Heart left ventricle (tissue), 16 donors: ENCODE measurements at places on chromosomes 1 and 21. TPM values are rescaled to one million over a fixed set of nuclear protein-coding genes. Genes with fewer than 3 reads are reported as not detected.

- no peaks in the 10 kb centered on the region for H3K36me3 ChIP-seq
- H3K4me3 ChIP-seq = no peak overlapping the region
- H3K4me1 ChIP-seq = peaks cover 15% of the 10 kb centered on the region
- H3K27me3 ChIP-seq = no peaks in the 10 kb centered on the region
- no peak overlapping the region for H3K27ac ChIP-seq
Observed at GRCh38 chr1:185595835-185596667, 138.1 kb upstream of the HMCN1 start.

- no peak within 1 kb of the TSS for H3K27ac ChIP-seq
- peaks cover 12% of the 10 kb centered on the region for H3K4me1 ChIP-seq
- H3K27me3 ChIP-seq = peaks cover 35% of the 10 kb centered on the region
- DNase-seq = no peak
- H3K4me3 ChIP-seq = peak within 1 kb of the TSS; percentile 45
Observed at GRCh38 chr1:240611619-240612480, at the start of gene GREM2. TSS of gene GREM2 (minus strand) at chr1:240612155. CDS start at chr1:240493475, 118,680 bp downstream.

DNA sequence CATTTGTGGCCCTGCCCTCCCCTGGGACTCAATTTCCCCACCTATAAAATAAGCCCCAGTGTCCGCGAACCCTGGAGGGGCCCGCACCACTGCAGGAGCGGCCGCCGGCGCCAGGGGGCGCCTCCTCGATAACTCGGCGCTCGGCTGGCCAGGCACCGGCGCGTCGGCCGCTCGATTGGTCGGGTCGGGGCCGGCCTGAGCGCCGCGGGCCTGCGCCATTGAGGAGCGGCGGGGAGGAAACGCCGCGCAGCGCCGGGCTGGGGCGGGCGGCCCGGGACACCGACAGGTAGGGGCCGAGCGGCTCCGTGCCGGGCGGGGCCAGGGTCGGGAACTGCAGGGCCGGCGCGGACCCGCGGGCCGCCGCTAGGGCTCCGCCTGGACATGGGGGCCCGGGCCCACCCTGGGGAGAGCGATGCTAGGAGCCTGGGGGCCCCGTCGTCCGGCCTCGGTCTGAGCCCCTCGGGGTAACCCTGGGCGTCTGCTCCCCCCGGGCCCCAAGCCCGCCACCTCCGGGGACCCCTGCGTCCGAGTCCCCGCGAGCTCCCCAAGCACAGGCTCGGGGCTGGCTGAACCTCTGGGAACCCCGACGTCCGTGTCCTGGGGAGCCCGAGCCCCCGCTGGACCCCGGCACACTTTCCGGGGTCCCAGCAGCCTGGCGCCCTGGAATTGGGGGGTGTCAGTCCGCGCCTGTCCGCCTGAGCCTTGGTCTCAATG lies at the start of gene VPS13D:
Gene VPS13D, plus strand, starts transcription at position 196 of the 714 bp plus-strand sequence. CDS start 4,237 bp downstream, outside the sequence.
- peak; percentile 94 for DNase-seq
- peak within 1 kb of the TSS; percentile 100 for H3K4me3 ChIP-seq
- H3K27me3 ChIP-seq = no peaks in the 10 kb centered on the region

DNA sequence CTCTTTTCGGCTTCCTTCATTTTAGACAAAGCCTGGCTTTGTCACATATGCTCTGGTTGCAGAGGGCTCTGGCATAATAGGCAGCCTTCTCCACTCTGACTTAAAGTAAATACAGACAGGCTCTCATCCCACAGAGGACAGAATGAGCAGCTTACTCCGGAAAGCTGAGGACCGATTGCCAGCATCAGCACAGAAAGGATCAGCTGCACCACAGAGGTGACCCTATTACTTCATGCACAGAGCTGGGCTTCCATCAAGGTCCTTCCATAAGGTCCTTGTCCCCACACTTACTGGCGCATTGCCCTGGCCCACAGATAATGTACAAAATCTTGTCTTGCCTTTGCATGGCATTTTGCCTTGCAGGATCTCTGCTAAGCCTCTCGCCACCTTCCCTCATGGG lies 67.6 kb downstream of the SEC16B start:
- H3K27ac ChIP-seq = no peak overlapping the region
- no peaks in the 10 kb centered on the region for H3K4me1 ChIP-seq
- no peaks in the 10 kb centered on the region for H3K27me3 ChIP-seq
- H3K36me3 ChIP-seq = no peaks in the 10 kb centered on the region

IQCC gene
- total RNA-seq = 0.56 TPM

GPR89B gene
- total RNA-seq = 6.8 TPM

DNA sequence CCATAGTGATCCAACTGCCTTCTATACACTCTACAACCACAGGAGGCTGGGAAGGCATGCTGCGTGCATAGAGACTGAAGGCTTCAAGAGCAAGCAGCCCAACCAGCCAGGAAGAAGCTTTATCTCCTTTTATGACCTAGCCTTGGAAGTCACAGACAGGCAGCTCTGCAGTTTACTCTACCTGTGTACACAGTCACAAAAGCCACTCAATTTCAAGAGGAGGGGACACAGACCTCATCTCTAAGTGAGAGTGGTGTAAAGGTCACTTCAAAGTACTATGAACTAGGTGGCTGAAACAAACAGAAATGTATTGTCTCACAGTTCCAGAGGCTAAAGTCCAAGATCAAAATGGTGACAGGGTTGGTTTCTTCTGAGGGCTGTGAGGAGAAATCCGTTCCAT lies 69.6 kb upstream of the GJB5 start:
- peaks cover 9% of the 10 kb centered on the region for H3K27me3 ChIP-seq
- H3K27ac ChIP-seq = no peak overlapping the region
- H3K4me1 ChIP-seq = no peaks in the 10 kb centered on the region
- no peak for DNase-seq

DPYD gene
- 8.0 TPM for total RNA-seq
